ENCODE measurements at places on chromosomes 6 and 20. TPM values are rescaled to one million over a fixed set of nuclear protein-coding genes. Genes with fewer than 3 reads are reported as not detected.

TTPAL gene
- total RNA-seq, result 6.6 TPM

PTK6 gene
- total RNA-seq, result 0.19 TPM

DSP gene
- 2.0 TPM for total RNA-seq

DNA sequence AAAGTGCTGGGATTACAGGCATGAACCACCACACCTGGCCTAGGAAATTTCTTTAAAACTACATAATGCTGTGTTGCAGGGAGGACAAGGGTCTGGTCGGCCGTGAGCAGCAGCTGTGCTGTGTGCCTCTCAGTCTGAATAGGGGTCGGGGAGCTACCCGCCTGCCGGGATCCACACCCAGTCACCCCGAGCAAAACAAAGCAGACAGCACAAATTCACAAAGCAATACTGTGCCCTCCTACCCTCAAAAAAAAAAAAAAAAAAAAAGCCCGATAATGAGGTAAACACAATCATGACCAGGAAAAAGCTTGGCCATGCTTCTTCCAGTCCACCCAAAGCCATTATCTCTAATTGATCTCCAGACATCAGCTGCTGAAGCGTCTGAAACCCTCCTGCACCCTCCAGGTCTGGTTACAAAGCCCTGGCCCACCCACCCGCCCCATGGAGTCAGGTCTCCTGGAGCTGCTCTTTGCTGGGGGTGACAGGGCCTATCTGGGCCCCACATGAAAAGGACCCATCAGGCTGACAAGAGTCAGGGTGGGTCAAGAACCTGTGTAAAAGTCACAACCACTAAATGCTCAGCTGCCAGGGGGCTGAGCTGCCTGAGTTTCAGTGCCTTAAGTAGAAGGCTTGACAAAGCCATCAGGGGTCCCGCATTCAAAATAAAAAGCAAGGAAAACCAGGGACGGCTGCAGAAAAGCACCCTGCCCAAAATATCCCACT, 88.2 kb downstream of the NOL4L start:
- DNase-seq, result no peak

- DNase-seq, result no peak
Observed at GRCh38 chr20:51854921-51855320, 52.6 kb upstream of the SALL4 start.

GRCh38 chr20:50819349-50819748, 24.5 kb downstream of the BCAS4 start:
- no peak for DNase-seq

THEMIS gene
- not detected for total RNA-seq

HCRTR2 gene
- not detected for total RNA-seq

RAB32 gene
- total RNA-seq, result 220 TPM

GRCh38 chr6:131443514-131443913, 129.5 kb upstream of the ARG1 start:
- no peak for DNase-seq

DNA sequence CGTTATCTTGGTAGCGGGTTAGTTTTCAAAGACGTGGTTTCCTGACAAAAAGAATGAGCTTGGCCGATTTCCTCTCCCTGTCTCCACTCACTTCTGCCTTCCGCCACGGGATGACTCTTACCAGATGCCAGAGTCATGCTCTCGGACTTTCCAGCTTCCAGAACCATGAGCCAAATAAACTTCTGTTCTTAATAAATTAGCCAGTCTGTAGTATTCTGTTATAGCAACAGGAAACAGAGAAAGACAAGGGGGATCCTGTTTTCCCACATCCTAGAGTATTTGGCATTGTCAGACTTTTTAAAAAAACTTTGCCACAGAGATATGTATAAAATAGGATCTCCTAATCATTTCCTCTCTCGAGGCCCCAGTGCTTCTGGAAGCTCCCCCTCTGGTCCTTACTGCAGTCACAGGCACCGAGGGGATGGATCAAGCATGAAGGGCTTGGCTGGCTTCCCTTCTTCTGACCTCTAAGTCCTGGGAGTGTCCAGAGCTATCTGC, 84.9 kb upstream of the NAA20 start:
- no peak for DNase-seq

- DNase-seq, result peak; percentile 57
Observed at GRCh38 chr6:95203153-95203754, 374.1 kb upstream of the MANEA start.

DNA sequence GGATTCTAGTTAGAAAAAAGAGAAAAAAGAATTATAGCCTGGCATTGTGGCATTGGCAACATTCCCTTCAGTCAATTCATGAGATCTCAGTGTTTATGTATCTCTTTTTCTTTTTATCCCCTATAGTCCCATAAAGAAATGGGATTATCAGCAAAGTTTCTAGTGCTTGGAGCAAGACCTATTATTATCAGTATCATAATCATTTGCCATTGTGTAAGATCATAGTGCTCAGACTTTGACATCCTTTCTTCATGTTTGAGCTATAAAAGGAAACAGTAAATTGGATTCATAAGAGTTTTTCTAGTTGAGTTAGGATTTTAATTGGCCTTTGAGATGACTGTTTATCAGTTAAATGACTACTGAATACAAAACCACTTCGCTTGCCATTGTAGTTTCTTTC, 295.6 kb downstream of the GRIK2 start:
- DNase-seq, result no peak

GRCh38 chr20:2747676-2748235, 52.7 kb downstream of the CPXM1 start:
- DNase-seq, result no peak

All from SK-MEL-5 (cell line).